ENCODE measurements at places on chromosomes 4 and X.

GRCh38 chr4:3530663-3531254 is 1.5 kb downstream of the LRPAP1 start:
- no peak for DNase-seq

GRCh38 chr4:118957722-118958445 is 69.2 kb downstream of the SYNPO2 start:
- no peak for DNase-seq

GRCh38 chrX:132271311-132271778 is 52.1 kb upstream of the RAP2C start:
- no peak for DNase-seq

DNA sequence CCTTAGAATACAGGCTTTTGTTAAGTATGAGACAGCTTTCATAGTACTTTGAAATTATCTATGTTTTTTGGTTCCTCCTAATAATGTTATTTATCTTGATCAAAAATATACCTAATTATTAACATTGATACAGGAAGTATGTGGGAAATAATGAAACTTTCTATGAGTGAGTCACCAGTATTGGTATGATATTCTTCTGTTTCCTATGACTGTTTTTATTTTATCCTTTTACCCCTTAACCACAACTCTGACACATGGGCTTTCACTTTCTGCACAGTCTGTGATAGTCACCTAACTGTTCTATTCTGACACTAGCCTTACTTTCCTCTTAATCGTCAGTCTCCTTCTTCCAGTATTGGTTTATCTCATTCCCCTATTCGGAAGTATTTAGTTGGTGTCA is 4.7 kb downstream of the THAP9 start:
- DNase-seq = no peak

DNA sequence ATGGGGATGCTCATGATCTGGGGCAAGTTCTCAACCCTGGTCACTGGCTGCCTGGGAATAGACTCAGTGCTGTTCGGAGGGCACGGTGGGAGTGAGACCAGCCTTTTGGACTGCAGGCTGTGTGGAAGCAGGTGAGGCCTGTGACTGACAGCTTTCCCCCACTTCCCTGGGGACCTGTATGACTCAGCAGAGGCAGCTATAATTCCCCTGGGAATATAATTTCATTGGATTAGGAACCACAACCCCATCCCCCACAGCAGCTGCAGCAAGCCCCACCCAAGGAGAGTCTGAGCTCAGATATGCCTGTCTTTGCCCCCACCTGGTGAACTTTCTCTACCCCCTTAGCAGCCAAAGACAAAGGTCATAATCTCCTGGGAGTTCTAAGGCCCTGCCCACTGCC is 408.6 kb downstream of the PPP3CA start:
- no peak for DNase-seq

DNA sequence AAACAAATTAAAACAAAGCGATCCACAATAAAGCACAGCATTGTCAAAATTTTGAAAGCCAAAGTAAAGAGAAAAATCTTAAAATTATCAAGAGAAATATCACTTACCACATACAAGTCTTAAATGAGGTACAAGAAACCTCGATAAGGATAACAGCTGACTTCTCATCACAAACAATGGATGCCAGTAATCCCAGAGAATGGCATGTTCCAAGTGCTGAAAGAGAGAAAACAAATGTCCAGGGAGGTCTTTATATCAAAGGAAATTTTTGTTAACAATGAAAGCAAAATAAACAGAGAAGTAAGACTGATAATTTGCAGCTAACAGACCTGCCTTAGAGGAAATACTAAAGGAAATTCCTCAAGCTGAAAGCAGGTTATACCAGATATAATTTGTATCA is 460.4 kb upstream of the HS3ST1 start:
- no peak for DNase-seq

DNA sequence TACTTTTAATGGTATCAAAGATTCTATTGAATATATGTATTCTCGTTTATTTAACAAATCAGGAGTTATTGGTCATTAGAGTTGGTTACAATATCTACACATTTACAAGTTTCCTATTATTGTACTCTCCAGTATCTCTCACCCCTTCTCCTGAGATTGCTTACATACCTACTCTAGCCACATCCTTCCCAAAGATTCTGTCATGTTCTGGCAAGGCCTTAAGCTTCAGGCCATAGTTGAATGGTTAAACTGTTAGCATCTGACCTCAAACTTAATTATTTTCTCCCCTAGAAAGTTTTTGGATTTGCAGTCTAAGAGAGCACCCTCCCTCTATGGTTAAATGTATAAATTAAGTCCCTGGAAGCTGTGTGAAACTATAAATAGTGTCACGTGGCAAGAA is 784.2 kb downstream of the GLUD2 start:
- no peak for DNase-seq

DNA sequence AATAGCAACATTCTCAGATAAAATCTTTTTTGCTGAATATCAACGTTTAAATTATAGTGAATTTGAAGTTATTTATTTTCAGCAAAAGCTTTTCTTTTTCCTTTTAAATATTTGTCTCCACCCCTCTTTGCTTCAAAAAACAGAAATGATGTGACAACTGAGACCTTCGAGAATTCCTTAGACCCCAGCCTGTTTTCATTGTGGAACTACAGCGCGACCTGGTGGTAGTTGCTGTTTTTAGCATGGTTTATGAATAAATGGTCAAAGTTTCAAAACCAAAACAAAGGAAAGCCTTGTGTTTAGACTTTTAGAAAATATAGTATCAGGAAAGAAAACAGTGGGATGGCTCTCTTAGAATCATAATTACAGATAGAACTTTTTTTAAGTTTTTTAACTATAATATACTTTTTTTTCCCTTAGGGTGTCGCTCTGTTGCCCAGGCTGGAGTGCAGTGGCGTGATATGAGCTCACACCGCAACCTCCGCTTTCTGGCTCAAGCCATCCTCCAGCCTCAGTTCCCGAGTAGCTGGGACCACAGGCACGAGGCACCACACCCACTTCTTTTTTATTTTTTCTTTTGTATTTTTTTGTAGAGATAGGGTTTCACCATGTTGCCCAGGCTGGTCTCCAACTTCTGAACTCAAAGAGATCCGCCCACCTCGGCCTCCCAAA is 26.8 kb upstream of the TMEM184C start:
- peak; percentile 12 for DNase-seq

DNA sequence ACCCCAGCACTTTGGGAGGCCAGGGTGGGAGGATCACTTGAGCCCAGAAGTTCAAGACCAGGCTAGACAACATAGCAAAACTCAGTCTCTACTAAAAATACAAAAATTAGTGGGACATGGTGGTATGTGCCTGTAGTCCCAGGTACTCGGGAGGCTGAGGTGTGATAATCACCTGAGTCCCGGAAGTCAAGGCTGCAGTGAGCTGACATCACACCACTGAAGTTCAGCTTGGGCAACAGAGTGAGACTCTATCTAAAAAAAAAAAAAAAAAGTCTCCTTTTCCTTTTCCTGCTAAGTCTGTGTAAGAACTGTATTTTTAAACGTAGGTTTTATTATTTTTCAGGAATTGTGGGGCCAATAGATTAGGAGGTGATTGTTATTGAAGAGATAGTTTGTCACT is 356.7 kb downstream of the ARHGAP24 start:
- DNase-seq = no peak

All from stimulated activated CD8-positive, alpha-beta memory T cell treated with anti-CD3 and anti-CD28 coated beads, Interleukin-15, amount 100 ng/mL, for 1 hour (primary cell).